ENCODE measurements at places on chromosomes 4 and X.

- H3K4me1 ChIP-seq, result no peaks in the 10 kb centered on the region
- no peaks in the 10 kb centered on the region for H3K27me3 ChIP-seq
- ATAC-seq, result no peak
- no peak overlapping the region for H3K4me3 ChIP-seq
These were observed 25.7 kb upstream of the PCDH19 start for GRCh38 chrX:100435726-100436125.

DNA sequence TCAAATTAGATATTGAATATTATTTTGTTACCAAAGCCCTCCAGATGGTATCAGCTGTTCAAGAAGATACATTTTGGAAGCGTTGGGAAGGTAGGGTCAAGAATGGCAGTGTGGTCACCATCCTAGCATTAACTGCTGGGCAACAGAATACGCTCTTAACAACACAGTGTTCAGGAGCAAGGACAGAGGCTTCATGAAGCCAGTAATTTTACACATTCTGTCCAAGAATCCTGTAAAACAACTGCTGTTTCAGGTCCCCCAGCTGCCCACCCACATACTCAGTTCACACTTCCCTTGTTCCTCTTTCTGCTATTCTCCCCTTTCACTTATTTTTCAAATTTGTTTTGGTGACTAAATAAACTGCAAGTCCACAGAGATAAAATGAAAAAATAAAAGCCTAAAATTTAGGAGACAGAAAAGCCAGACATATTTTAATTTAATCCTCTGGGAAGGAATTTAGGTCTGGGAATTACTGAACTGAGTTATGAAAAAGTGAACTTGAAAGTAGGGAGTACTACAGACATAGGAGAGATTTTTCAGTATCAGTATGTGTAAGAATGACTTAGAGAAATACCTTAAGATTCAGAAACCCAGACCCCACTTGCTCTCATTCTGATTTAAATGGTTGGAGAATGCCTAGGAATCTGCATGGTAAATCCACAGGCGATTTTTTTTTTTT, 406.7 kb downstream of the MAPK10 start:
- H3K27ac ChIP-seq, result peak overlapping the region; percentile 68
- peaks cover 15% of the 10 kb centered on the region for H3K4me1 ChIP-seq
- peak; percentile 59 for ATAC-seq
- H3K36me3 ChIP-seq, result peaks cover 46% of the 10 kb centered on the region
- H3K27me3 ChIP-seq, result no peaks in the 10 kb centered on the region
- no peak overlapping the region for H3K4me3 ChIP-seq

DNA sequence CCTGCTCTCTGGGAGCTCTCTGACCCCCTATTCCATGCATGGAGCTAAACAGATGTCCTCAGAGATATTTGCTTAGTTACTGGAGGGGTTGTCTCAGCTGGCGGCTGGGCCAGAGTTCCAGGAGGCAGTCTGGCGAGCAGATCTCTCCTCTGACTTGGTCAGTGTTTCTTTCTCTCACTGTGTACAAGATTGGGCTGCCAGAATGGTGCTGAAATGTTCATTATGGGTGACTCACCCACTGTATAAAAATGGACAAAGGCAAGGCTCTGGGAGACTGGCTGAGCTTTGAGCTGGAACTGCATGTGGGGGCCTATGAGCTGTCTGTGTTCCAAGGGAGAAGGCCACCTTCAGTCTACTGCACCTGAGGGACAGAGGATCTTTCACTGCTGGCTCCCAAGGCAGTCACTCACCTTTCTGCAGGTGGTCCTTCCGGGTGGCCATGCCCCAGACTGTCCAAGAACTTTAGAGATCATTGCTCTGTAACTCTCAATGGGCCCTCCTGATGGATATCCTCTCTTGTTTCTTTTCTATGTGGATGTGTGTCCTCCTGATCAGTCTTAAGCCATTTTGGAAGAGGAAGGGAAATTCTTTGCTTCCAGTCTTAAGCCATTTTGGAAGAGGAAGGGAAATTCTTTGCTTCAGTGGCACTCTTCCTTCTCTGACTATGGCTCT, 88.2 kb downstream of the CFAP299 start:
- no peaks in the 10 kb centered on the region for H3K27me3 ChIP-seq
- no peak overlapping the region for H3K4me3 ChIP-seq
- no peaks in the 10 kb centered on the region for H3K36me3 ChIP-seq
- peaks cover 10% of the 10 kb centered on the region for H3K4me1 ChIP-seq
- no peak for ATAC-seq

DNA sequence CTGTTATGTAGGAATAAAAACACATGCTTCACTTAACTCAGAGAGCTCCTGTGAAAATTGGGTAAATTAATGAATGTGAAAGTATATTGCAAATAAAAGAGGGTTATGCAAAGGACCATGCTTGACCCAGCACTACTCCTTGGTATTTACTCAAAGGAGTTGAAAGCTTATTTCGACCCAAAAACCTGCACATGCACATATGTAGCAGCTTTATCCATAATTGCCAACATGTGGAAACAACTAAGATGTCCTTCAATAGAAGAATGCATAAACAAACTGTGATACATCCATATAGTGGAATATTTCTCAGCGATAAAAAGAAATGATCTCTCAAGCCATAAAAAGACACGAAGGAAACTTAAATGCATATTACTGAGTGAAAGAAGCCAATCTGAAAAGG, 41.7 kb upstream of the SRD5A3 start:
- H3K27me3 ChIP-seq, result no peaks in the 10 kb centered on the region
- H3K27ac ChIP-seq, result no peak overlapping the region
- H3K4me3 ChIP-seq, result no peak overlapping the region
- no peak for ATAC-seq
- H3K36me3 ChIP-seq, result no peaks in the 10 kb centered on the region
- H3K4me1 ChIP-seq, result no peaks in the 10 kb centered on the region

- peak; percentile 0 for ATAC-seq
- no peaks in the 10 kb centered on the region for H3K36me3 ChIP-seq
- H3K4me1 ChIP-seq, result peaks cover 28% of the 10 kb centered on the region
- H3K27ac ChIP-seq, result peak overlapping the region; percentile 94
- H3K4me3 ChIP-seq, result peak overlapping the region; percentile 88
These were observed 707 bp upstream of the OTUD4 start for GRCh38 chr4:145181091-145181501.

DNA sequence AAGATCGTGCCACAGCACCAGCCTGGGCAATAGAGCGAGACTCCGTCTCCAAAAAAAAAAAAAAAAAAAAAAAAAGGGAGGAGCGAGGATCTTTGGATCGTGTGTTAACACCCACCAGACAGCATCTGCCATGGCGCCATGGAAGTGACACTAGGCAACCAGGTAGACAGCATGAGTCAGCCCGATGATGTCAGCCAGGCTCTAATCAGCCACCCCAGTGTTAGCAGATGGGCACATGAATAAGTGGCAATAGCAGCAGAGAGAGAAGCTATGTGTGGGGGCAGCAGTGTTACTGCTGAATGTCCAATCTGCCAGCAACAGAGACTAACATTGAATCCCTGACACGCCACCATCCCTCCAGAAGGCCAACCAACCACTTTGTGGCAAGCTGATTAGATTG, 6.6 kb downstream of the SYN1 start:
- ATAC-seq, result no peak
- peaks cover 29% of the 10 kb centered on the region for H3K27me3 ChIP-seq
- no peaks in the 10 kb centered on the region for H3K36me3 ChIP-seq
- no peak overlapping the region for H3K27ac ChIP-seq
- H3K4me3 ChIP-seq, result no peak overlapping the region
- H3K4me1 ChIP-seq, result peaks cover 4% of the 10 kb centered on the region

GRCh38 chrX:86103061-86103460, 45.2 kb upstream of the DACH2 start:
- no peaks in the 10 kb centered on the region for H3K27me3 ChIP-seq
- H3K27ac ChIP-seq, result no peak overlapping the region
- no peaks in the 10 kb centered on the region for H3K4me1 ChIP-seq
- H3K36me3 ChIP-seq, result no peaks in the 10 kb centered on the region
- no peak for ATAC-seq

DNA sequence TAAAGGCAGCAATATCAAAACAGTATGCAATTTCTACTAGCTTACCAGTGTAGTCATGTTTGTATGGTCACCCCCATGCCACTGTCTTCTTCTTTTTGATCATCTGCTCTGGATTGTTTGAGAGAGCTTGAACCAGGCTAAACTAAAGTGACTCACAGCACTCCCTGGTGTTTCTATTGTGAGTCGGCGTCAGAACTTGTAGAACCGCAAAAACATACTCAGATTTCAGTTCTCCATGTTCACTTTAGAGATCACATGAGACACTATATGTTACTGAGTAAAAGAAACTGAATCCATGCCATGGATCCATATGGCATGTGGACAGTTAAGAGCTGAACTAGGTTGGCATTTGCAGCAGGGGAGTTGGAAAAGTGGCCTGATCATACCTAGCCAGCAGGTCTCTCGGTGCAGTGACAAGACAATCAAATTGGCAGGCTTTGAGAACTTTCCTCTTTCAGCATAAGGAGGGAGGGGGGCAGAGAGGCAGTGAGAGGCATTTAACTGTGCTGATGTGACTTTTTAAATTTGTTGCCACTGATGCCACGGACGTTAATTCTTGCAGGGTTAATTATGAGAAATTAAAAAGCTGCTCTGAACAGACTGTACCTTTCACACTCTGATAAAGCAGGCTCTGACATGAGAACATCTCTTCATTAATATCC, 88.4 kb downstream of the AFF2 start:
- no peak overlapping the region for H3K27ac ChIP-seq
- no peaks in the 10 kb centered on the region for H3K27me3 ChIP-seq
- H3K4me3 ChIP-seq, result no peak overlapping the region
- ATAC-seq, result no peak

DNA sequence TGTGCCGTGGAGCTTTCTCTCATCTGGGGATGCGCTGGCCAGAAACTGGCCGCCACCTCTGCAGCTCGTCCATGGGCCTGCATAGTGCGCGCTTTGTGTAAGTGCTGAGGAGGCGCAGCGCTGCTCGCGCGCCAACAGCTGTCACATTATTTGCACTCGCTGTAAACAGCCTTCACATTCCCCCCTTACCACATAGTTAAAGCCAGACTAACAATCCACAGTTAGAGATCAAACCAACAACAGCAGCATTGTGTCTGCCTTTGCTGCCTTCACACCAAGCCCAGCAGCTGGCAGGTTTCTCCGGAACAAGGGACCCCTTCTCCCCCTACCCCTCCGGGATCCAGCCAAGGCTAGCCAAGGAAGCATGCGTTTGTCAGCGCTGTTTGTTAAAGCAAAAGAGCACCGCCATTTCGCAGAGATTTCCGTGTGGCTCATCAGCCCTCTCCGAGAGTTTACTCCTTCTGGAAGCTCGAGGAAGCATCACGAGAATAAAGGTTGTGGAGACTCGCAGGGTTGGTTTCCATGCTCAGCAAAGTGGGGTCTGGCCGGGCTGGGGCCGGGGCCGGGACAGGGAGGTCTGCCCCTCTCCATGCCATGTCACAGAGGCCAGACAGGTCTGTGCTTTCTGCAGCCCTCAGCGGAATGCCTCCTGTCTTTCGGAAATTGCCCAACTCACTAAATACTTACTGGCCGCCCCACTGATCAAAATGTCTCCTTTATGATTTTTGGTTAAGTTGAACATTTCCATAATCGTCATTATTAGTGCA, 11.0 kb downstream of the BCOR start:
- no peaks in the 10 kb centered on the region for H3K27me3 ChIP-seq
- no peak overlapping the region for H3K4me3 ChIP-seq
- no peaks in the 10 kb centered on the region for H3K36me3 ChIP-seq
- H3K4me1 ChIP-seq, result peaks cover 60% of the 10 kb centered on the region

GRCh38 chr4:175810073-175810730, 1.9 kb downstream of the GPM6A start:
- H3K27me3 ChIP-seq, result no peaks in the 10 kb centered on the region
- no peak for ATAC-seq
- no peaks in the 10 kb centered on the region for H3K36me3 ChIP-seq
- no peaks in the 10 kb centered on the region for H3K4me1 ChIP-seq
- no peak overlapping the region for H3K4me3 ChIP-seq

DNA sequence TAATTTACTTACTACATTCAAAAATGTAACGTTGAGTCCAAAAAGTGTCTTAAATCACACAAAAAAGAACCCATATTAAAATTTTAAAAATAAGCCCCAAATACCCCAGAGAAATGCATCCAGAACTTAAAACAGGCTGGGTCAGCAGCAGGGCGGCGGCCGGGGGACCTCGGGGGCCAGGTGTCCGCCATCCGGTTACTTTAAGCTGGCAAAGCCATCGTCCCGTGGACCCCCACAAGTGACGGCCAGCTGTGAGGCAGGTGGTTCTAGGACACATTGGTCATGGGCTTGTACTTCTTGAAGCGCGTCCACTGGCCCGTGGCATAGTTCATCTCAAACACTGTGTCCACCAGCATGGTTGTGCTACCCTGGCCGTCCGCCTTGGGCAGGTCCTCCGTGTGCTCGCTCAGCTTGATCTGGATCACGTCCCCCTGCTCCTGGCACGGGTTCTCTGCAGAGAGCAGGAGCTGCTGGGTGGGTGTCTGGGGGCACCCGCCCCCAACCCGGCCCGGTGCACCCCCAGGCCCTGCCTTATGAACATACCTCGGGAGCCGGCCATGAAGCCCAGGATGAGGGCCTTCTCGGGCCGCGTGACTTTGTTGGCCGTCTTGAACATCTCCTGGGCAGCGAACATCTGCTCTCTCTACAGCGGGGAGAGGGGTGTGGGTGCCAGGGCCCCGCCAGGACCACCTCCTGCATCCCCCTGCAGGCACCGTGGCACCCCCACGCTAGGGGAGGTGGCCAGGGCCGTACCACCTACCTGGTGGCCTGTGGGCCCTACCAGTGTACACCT, 25.5 kb downstream of the NELFA start:
- no peak overlapping the region for H3K4me3 ChIP-seq
- peaks cover 8% of the 10 kb centered on the region for H3K4me1 ChIP-seq
- peaks cover 51% of the 10 kb centered on the region for H3K36me3 ChIP-seq
- H3K27me3 ChIP-seq, result no peaks in the 10 kb centered on the region
- no peak overlapping the region for H3K27ac ChIP-seq

- no peak for ATAC-seq
- H3K27me3 ChIP-seq, result no peaks in the 10 kb centered on the region
- peak overlapping the region; percentile 53 for H3K27ac ChIP-seq
- no peak overlapping the region for H3K4me3 ChIP-seq
- peaks cover 37% of the 10 kb centered on the region for H3K4me1 ChIP-seq
These were observed 74.4 kb downstream of the MSN start for GRCh38 chrX:65741823-65742222.

DNA sequence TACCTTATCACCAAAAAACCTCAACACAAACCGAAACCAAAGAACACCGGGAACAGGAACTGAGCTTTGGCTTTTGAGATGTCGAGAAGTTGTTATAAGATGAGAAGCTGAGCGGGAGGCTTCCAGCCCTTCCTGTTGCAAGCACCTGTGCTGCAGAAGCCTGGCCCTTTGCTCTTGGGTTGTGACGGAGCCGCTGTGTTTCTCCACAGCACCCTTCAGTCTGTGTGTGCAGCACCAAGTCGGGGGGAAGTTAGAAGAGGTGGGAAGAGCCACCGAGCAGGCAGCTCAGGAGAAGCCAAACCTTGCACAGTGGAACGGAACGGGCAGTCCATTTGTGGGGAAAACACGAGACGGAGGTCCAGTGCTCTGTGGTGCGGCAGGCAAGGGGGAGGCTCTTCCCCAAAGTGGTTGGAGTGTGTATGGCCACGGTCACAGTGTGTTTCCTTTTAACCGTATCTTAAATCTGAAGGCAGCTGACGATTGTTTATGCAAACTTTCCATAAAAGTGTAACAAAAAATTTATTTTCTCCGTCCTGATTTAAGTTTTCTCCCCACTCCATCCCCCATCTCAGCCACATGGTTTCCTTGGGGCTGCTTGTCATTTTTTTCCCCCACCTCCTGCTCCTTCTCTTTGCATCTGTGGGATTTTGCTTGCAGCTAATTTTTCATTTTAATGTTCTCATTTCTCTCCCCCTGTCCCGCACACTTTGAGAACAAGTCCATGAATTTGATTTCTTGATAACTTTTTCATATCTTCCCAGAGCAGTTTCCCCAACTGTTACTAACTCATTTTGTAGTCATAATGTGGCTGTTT, 123.7 kb downstream of the STOX2 start:
- peaks cover 20% of the 10 kb centered on the region for H3K4me1 ChIP-seq
- H3K27ac ChIP-seq, result no peak overlapping the region
- peaks cover 47% of the 10 kb centered on the region for H3K27me3 ChIP-seq
- ATAC-seq, result peak; percentile 54

Measured in stimulated activated memory B cell treated with anti-CD40 and anti-IgM and Interleukin-4, amounts not matched to agents 10 μg/mL and 1 μg/mL and 100 μg/mL, for 72 hours (primary cell).